ENCODE measurements at places on chromosomes 3 and 15.

DNA sequence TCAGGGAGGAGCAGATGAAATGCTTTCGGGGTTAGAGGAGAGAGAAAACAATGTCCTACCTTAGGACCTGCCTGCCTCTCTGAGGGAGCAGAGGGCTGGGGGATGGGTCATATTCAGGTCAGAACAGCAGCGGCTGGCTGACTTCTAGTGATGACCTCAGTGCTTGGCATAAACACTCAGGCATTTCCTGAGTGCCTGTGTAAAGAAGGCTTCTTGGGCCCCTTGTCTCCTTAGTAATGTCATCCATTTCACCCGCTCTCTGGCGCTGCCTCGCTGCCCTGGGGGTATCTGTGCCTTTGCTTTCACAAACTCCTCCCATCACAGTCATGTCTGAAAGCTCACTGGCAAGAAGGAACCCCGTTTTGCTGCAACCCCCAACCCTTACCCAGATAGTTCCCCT lies 82.9 kb upstream of the GSK3B start:
- DNase-seq, result peak; percentile 58

- DNase-seq, result no peak
Measured at GRCh38 chr3:67386451-67386850, 268.0 kb downstream of the SUCLG2 start.

GRCh38 chr3:154364849-154365248 lies 40.6 kb upstream of the DHX36 start:
- no peak for DNase-seq

DNA sequence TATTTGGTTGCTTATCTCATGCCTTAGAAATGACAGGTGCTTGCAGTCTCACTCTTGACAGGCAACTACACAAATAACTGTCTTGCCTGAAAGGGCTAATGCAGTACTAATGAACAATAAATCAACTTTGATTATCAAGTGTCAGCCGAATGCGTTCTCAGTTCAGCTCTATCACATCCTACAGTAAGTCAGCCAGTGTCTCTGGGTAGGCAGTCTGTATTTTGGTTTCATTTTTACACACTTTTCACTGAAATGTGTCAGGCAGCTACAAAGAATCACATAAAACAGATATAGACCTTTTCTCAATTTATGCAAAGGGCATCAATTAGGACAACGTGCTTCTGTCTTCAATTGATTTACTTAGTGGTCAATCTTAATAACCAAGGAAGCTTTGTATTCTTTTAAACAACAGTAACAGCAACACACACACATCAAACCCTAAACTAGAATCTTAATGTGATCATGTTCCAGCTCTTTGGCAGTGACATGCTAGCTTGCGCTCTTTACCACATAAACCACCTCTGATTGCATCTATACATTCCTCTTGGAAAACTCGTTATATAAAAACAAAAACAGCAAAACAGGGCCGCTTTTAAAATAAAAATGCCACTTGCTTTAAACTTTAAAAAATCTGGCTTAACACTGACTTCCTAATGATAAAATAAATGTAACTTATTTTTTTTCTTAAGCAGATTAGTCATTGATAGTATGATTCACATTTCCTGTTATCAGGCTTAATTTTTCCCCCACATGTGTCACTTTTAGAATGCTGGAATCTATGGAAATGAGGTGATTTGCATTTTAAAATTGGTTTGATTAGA lies 520.4 kb downstream of the FOXP1 start:
- no peak for DNase-seq

GRCh38 chr3:120419797-120420196 lies 31.0 kb downstream of the FSTL1 start:
- no peak for DNase-seq

GRCh38 chr3:87272718-87273341 lies 3.6 kb downstream of the POU1F1 start:
- DNase-seq, result no peak

- no peak for DNase-seq
Measured at GRCh38 chr3:38606561-38606960, 42.9 kb downstream of the SCN5A start.

DNA sequence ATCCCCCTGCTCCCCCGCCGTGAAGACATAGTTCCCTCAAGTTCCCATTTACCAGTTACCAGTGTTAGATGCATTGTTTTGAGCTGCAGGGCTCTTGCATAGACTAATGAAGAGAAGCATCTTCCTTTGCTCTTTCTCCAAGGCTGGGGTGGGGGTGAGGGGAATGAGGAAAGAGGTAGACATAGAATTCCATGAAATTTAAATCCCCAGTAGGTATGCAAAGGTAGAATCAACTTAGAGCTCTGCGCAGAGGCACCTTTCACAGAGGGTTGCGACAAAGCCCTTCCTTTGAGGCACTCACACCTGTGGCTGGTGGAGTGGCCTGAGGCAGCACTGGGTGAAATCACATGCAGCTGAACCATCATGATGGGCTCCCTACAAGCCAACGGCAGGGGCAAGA lies 101.3 kb downstream of the WDR76 start:
- no peak for DNase-seq

GRCh38 chr3:183400352-183400751 lies 28.1 kb downstream of the MCF2L2 start:
- DNase-seq, result no peak

GRCh38 chr3:86029590-86029989 lies 961.4 kb downstream of the VGLL3 start:
- no peak for DNase-seq

GRCh38 chr3:100407164-100407563 lies 5.8 kb downstream of the LNP1 start:
- DNase-seq, result no peak

- DNase-seq, result no peak
Measured at GRCh38 chr3:65196663-65197062, 508.9 kb upstream of the ADAMTS9 start.

DNA sequence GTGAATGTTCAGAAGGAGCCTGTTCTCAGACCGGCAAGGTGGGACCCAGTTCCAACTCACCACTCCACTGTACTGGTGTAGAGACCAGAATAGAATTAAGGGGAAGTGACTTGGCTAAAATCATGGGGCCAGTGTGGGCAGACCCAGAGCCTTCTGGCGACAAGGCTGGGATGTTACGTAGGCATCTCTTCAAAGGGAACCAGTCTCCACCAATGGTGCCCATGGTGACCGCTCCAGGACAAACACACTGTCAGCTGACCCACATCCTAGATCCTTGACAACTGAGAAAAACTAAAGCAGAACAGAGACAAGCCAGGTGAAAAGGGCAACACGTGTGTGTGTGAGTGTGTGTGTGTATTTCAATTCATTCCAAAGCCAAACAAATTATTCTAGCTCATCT lies 321.7 kb upstream of the FRG2C start:
- no peak for DNase-seq

DNA sequence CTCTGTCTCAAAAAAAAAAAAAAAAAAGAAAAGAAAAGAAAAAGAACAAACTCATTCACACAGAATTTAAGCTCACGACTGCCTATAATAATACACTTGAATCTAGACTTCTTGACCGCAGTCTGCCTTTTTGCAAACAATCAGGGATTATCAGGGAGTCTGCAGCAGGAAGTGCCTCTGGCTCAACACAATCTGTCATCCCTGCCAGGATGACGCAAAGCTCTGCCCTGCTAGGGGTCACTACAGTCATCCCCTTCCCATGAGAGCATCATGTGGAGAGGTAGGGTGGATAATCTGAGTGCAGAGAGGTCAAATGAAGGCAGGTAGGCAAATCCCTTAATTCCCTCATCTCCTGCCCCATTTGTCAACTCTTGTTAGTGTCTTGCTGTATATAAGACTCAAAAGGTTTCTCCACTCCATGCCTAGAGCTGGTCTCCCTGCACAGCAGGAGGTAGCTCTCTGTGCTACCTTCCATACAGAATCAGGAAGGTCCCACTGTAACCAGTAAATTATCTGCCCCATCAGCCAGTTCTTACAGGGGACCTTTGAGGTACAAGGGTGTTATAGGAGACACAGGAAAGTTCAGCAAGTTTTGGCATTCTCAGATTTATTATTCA lies 4.2 kb downstream of the UBAP1L start:
- no peak for DNase-seq

GRCh38 chr15:53918180-53919079 lies 59.8 kb upstream of the UNC13C start:
- DNase-seq, result no peak

- DNase-seq, result no peak
Measured at GRCh38 chr15:79310985-79311900, at the start of gene TMED3. TMED3 (plus strand) TSS chr15:79311112; CDS start chr15:79311250, 138 bp downstream.

DNA sequence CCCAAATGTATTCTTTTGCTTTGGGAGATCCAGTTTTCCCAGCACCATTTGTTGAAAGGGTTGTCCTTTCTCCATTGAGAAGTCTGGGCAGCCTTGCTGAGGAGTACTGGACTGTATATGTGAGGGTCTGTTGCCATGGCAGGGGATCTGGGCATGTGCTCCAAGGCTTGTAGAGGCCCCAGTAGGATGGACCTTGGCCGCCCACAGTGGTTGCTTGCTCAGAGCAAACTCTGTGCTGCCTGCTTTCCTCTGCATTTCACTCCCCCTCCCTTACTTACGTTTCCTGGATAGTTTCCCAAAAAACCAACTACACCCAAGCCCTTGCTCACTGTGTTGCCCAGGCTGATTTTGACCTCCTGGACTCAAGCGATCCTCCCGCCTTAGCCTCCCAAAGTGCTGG lies 97.2 kb upstream of the PRR23E start:
- no peak for DNase-seq

- DNase-seq, result no peak
Measured at GRCh38 chr3:127817406-127817841, 4.9 kb downstream of the MGLL start.

DNA sequence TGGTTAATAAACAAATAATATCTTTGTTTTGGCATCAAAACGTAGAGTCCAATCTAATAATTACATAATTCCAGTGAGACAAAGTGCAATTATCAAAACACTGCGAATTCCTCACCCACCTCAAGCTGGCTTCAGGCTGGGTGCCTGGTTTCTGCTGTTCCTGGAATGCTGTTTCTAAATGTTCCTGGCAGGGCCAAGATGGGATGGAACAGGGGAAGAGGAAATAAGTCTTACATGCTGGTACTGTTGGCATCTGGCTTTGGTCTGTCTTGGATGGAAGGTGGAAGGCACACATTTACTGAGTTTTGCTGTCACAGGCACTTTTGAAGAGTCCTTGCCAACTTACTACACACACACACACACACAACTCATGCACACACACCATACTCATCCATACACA lies 101.9 kb upstream of the SLCO3A1 start:
- DNase-seq, result no peak

DNA sequence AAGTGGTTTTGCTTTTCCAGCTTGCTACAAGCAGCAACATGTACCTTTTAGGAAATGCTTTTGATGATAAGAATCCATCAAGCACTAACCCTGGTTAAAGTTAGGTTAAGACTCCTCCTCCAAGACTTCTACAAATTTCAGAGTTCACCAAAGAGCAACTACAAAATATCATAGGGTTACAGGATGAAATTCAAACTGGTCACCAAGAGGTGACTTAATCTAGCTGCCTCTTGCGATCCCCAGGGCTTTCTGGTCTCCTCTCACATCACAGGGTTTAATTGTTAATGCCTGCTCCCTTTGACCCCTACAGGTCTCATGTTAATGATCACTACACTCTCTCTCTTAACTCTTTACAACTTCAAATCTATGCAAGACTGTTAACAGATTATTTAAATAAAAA lies 66.5 kb downstream of the DPH6 start:
- DNase-seq, result no peak

DNA sequence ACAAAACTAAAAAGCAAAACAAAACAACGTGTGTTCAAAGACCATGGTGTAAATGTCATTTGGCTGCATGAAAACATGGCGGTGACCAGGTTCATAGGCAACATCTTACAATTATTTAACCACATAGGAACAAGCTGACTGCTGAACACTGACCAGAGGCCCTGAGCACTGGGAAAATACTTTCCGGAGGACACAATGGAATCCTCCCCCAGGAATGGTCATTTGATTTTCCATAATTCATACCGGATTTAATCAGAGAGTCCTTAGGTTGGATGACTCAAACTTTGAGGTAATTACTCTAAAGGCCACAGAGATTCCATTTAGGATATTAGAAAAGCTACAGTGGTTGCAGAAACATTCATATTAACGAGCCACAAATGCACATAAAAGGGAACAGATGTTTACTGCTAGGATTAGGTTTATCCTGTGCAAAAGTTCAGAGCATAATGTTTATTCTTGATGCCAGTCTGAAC lies 254.7 kb downstream of the NR1D2 start:
- DNase-seq, result no peak

DNA sequence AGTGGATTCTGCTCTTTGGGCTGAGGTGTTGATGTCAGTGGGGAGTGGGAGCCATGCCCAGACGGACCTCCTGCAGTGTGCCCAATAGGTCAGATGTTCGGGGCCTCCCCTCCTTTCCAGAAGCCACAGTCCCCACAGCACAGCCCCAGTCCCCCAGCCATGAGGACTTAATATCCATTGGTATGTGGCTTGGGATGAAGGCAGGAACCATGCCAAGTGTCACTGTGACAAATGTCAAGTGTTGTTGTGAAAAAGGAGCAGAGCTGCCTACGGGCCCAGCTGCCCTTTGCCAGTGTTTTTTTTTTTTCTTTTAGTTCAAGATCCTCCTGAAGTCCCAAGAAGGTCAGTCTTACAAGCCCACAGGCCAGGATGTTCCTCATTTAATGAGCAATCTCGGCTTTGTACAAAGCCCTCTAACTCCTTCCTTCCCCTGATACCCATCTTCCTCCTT lies 12.2 kb downstream of the SEMA3G start:
- DNase-seq, result no peak

DNA sequence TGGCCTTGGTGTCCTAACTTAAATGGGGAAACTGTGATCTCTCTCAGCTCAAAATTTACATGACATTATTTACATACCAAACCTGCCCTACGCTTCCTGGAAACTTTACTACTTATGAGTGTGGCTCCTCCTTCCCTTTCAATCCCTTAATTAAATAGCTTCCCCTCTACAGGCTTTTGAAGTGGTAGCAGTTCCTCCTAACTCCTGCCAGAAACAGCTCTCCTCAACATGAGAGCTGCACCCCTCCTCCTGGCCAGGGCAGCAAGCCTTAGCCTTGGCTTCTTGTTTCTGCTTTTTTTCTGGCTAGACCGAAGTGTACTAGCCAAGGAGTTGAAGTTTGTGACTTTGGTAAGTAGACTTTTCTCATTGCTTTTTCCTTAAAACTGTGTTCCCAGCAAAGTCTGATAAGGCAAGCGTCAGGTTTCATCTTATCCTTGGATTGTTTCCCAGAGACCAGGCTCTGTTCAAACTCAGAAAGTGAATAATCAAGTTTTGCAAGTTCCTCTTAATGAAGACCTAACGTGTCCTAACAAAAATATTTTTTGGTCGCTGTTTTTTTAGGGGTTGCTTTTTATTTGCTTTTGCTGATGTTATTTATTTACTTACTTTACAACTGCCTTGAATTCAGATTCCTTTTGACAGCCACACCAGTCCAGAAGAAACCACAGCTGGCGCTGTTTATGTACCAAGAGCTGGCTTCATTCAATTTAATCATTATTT lies at the start of gene ACP3:
Gene ACP3 (plus strand): TSS at position 179 of the 720 bp plus-strand sequence. CDS start 50 bp downstream, at position 229.
- DNase-seq, result no peak

DNA sequence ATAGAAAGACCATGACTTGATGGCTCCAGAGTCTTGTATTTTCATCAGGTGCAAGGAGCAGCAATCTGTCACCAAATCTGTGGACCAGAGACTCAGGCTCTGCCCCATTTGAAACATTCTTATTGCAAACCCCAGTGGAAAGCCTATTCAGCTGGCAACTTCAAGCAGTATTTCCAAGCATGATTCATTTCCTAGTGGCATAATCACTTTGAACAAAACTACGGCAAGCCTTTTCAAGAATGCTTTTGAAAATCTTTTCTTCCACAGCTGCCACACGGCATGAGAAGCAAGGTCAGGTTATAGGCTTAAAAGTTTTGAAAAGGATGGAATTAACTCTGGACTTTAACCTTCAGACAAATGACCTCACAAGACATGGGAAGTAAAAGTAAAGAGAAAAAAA lies 122.0 kb upstream of the BFSP2 start:
- no peak for DNase-seq

Measured in vagina (tissue), 2 donors.